ENCODE measurements at places on chromosomes 6 and 20.

GRCh38 chr6:4550227-4550597 lies 226.0 kb upstream of the CDYL start:
- no peak for DNase-seq

DNA sequence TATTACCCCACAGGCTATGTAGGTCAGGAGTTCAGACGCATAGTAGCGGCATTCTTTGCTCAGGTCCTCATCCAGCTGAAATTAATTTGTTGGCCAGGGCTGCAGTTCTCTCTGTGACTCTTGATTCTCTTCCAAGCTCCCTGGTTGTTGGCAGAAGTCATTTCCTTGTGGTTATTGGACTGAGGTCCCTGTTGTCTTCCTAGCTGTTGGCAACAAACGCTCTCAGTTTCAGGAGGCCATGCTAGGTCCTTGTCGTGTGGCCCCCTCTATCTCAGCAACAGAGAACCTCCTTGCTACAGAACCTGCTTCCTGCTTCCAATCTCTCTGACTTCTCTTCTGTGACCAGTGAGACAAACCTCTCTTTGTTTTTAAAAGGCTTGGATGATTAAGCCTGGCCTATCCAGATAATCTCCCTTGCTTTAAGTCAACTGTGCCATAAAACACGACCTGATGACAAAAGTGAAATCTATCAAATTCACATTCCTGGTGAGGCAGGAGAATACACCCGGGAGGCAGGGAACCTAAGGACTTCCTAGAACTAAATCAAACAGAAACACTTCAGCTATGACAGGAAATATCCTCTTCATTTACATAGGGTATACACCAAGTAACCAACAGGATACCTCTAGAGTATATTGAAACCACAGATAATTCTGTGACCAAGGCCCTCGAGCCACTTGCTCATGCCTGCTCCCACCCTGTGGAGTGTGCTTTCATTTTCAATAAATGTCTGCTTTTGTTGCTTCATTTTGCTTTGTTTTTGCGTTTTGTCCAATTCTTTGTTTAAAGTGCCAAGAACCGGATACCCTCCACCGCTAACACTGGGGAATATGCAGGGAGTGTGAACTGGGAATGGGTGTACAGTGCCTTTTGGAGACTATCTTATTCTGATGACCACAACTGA lies 196.0 kb downstream of the BTBD3 start:
- DNase-seq = no peak

DNA sequence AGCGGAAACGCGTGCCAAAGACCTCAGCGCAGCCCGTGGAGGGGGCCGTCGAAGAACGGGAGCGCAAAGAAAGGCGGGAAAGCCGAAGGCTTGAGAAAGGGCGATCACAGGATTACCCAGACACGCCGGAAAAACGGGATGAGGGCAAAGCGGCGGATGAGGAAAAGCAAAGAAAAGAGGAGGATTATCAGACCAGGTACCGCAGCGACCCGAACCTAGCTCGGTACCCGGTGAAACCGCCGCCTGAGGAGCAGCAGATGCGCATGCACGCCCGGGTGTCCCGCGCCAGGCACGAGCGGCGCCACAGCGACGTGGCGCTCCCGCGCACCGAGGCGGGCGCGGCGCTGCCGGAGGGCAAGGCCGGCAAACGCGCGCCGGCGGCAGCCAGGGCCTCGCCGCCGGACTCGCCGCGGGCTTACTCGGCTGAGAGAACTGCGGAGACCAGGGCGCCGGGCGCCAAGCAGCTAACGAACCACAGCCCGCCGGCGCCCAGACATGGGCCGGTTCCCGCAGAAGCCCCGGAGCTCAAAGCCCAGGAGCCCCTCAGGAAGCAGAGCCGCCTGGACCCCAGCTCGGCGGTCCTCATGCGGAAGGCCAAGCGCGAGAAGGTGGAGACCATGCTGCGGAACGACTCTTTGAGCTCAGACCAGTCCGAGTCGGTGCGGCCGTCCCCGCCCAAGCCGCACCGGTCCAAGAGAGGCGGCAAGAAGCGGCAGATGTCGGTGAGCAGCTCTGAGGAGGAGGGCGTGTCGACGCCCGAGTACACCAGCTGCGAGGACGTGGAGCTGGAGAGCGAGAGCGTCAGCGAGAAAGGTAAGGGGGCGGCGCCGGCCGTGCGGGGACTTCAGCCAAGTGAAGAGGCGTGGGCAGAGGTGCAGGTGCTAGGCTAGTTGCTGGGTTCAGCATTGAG lies 296.2 kb downstream of the RIMS1 start:
- no peak for DNase-seq

- DNase-seq = no peak
These were observed 65.9 kb downstream of the DLL1 start for GRCh38 chr6:170224694-170225660.

- DNase-seq = no peak
These were observed 27.6 kb upstream of the MRPS18A start for GRCh38 chr6:43715056-43715788.

DNA sequence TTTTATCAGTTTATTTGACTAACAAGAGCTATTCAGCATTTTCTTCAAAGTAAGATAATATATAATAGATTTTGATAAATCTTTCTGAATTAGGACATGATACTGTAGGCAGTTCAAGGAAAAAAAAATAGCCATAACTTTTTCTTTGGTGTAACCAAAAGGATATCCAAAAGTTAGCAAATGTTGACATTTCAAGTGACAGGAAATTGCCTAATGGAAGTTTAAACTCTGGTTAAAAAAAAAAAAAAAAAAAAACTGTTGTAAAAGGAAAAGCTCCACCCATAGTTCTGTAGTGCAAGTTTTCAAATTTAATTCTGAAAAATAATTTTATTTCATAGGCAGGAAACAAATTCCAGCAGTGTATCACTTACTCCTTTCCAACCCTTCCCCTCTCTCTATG lies 18.8 kb downstream of the HEBP2 start:
- DNase-seq = no peak

GRCh38 chr20:41426086-41426830 lies 59.6 kb upstream of the EMILIN3 start:
- no peak for DNase-seq

GRCh38 chr6:163720460-163721235 lies 306.1 kb downstream of the QKI start:
- no peak for DNase-seq

DNA sequence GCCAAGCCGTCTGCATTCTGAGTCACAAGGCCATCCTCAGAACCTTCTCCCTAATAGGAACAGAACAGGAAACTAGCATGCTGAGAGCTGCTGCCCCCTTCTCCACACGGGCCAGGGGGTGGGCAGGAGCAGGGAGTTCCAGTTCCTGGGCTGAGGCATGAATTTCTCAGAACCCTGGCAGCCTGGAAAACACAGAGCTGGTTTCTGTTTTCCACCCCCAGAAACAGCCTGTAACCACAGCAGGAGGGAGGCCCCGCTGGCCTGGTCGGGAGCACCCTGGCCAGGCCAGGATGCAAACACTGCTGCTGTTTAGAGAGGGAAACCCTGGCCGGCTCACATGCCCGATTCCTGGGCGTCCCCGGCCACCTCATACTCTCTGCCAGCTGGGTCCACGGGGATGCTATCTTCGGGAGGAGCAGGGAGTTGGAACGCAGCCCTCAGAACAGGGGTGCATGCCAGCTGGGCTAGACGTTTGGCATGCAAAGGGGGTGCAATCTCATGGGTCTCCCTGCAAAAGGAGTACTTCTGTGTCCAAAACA lies 130.1 kb downstream of the NFATC2 start:
- DNase-seq = no peak

GRCh38 chr20:19799325-19799724 lies 41.3 kb downstream of the RIN2 start:
- DNase-seq = no peak

GRCh38 chr6:53029257-53029656 lies 34.2 kb upstream of the GSTA4 start:
- no peak for DNase-seq

DNA sequence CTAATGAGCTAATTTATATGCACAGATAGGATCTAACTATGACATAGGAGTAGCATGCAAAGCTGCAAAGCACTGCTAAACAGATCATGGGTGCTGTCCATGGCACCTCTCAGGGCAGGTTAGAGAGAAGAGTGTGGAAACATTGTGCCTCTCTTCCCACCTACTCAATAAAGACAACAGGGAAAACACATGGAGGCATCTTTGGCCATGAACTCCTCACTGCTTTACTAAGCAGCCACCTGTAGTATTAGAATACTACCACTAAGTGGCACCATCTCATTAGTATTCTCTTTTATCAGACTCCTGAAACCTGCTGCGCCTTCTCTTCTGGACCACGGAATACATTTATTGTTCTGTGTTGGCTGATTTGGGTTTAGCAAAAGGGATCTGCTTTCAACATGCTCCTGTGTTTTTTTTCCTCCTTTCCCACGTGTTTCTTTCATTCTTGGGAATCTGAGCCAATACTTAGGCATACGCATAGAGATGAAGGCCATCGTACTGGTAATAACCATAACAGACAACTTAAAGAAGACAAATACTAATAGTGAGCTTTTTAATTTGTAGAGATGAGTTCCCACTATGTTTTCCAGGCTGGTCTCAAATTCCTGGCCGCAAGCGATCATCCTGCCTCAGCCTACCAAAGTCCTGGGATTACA lies 9.4 kb upstream of the HDDC2 start:
- no peak for DNase-seq

GRCh38 chr6:165519316-165519715 lies 143.7 kb downstream of the PDE10A start:
- no peak for DNase-seq

- DNase-seq = no peak
These were observed 6.0 kb upstream of the PRL start for GRCh38 chr6:22302838-22303237.

DNA sequence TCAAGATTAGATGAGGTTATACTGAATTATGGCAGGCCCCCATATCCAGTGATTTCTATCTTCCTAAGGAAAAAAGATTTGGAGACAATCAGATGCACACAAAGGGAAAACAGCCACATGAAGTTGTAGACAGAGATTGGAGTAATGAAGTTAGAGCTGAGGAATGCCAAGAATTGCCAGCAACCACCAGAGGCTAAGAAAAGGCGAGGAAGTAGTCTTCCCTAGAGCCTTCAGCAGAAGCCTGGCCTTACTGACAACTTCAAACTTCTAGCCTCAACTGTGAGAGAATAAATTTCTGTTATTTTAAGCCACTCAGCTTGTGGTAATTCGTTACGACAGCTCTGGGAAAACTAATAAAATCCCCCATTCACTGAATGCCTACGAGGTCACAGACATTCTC lies 473.9 kb downstream of the COL12A1 start:
- DNase-seq = no peak

DNA sequence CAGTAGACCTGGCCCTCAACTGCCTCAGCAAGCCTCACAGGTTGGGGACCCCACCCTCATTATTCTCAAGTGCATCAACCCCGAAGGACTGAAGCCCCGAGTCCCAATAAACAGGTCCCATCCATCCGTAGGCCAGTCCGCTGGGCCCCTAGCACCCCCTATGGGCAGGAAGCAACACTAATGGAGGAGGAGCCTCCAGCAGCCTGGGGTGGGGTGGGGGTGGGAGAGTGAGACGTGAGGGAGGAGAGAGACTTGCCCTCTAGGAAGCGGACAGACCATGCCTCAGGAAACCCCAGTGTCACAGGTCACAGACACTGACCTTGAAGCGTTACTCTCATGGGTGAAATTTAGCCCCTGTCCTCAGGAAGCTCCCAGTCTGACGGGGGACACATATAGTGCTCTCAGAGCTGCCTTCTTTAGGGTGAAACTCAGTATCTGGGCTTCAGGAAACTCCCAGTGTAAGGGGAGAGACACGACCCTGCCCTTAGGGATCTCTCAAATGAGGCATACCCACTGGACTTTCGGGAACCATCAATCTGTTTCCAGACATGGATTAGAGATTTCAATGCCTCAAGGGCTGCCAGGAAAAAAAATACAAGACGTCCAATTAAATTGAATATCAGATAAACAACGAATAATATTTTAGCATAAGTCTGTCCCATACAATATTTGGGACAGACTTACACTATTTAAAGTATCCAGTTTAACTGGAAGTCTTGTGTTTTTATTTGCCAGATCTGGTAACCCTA lies 125.8 kb downstream of the MRPL14 start:
- no peak for DNase-seq

GRCh38 chr20:47662483-47663353 lies 122.6 kb downstream of the SULF2 start:
- DNase-seq = no peak

DNA sequence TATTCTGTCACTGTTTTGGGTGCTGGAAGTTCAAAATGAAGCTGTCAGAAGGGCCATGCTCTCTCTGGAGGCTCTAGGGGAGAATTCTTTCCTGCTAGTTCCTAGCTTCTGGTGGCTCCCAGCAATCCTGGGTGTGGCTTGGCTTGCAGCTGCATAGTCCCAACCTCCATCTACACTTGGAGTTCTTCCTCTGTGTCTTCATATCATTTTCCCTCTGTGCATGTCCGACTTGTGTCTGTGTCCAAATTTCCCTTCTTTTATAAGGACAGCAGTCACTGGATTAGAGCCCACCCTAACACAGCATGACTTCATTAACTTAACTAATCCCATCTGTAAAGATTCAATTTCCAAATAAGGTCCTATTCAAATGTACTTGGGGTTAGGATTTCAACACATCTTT lies 23.3 kb upstream of the ENPP1 start:
- DNase-seq = no peak

Measured in stimulated activated CD4-positive, alpha-beta T cell treated with anti-CD3 and anti-CD28 coated beads, Interleukin-1b, Interleukin-23, amount 100 ng/mL, for 1 hour (primary cell).